Mesendoderm (in vitro differentiated cells): ENCODE measurements at places on chromosomes 2 and 18.

GRCh38 chr2:238097201-238097987, 2.7 kb upstream of the ESPNL start:
- DNase-seq: no peak
- H3K36me3 ChIP-seq: no peaks in the 10 kb centered on the region
- no peak overlapping the region for H3K27ac ChIP-seq
- no peak overlapping the region for H3K4me3 ChIP-seq

GRCh38 chr2:174342686-174343342, 8.1 kb downstream of the SP9 start:
- H3K4me3 ChIP-seq: no peak overlapping the region
- no peak overlapping the region for H3K27ac ChIP-seq
- no peak for DNase-seq
- no peaks in the 10 kb centered on the region for H3K4me1 ChIP-seq

GRCh38 chr18:25739376-25739775, 351.0 kb downstream of the SS18 start:
- no peaks in the 10 kb centered on the region for H3K36me3 ChIP-seq
- no peak for DNase-seq
- no peaks in the 10 kb centered on the region for H3K27me3 ChIP-seq
- no peak overlapping the region for H3K27ac ChIP-seq

DNA sequence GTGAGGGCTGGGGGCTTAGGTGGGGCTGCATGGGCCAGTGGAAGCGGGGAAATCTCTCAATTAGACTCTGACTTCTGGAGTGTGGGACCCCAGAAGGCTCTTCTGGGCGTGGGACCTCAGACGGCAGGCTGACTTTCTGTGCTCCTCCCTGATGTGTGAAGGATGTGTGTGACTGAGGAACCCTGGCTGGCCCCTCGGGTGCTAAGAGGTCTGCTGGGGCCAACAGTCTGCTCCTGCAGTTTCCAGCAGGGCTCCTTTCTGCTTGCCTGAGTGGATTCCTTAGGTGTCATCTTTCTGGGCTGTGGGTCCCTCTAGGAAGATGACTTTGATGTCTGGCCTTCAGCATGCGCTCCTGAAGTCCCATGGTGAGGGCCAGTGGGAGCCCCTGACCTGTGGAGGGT, 167.5 kb downstream of the DYSF start:
- no peak overlapping the region for H3K27ac ChIP-seq
- H3K4me3 ChIP-seq: no peak overlapping the region
- no peaks in the 10 kb centered on the region for H3K27me3 ChIP-seq

DNA sequence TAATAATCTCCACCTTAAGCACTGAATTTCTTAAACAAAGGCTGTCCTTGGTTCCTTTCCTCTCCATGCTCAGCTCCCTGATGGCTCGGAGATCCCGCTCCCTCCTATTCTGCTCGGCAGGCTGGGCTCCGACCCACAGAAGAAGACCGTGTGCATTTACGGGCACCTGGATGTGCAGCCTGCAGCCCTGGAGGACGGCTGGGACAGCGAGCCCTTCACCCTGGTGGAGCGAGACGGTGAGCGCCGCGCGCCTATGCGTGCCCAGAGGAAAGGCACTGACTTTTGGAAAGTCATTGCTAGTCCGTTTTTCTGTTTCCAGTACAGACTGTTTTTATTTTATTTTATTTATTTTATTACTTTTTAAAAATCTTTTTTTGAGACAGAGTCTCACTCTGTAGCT, 9.6 kb downstream of the CNDP2 start:
- no peaks in the 10 kb centered on the region for H3K27me3 ChIP-seq
- no peak overlapping the region for H3K4me3 ChIP-seq
- H3K36me3 ChIP-seq: peaks cover 25% of the 10 kb centered on the region

DNA sequence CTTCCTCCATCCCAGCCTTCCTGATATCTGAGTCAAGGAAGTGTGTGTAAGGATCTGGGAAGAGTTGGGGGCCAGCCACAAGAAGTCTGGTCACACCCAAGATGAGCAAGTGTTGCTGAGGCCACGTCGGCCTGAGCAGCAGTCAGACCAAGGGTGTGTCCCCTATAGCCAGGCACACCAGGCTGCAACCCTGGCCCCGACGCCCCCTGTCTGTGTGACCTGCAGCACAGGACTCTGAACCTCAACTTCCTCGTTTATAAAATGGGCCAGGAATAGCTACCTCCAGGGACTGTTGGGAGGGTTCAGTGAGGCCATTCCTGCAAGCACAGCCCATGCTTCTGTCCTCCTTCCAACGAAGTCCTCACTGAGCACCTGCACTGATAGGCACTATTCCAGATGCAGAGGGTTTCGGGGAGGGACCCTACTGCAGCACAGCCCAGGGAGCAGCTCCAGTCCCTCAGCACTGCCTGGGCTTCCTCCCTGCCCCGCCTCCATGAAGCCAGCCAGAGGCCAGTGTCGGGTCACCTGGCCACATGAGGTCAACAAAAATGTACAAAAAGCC, 13.3 kb downstream of the LIMS2 start:
- no peaks in the 10 kb centered on the region for H3K36me3 ChIP-seq
- peaks cover 2% of the 10 kb centered on the region for H3K4me1 ChIP-seq
- peaks cover 6% of the 10 kb centered on the region for H3K27me3 ChIP-seq
- H3K27ac ChIP-seq: no peak overlapping the region
- DNase-seq: no peak

GRCh38 chr18:67331857-67332256, 184.7 kb downstream of the DSEL start:
- no peaks in the 10 kb centered on the region for H3K27me3 ChIP-seq
- no peak overlapping the region for H3K4me3 ChIP-seq
- no peak for DNase-seq
- H3K36me3 ChIP-seq: no peaks in the 10 kb centered on the region

GRCh38 chr2:58483307-58483706, 242.2 kb upstream of the FANCL start:
- no peak overlapping the region for H3K27ac ChIP-seq
- no peak for DNase-seq
- H3K36me3 ChIP-seq: no peaks in the 10 kb centered on the region
- H3K27me3 ChIP-seq: no peaks in the 10 kb centered on the region

DNA sequence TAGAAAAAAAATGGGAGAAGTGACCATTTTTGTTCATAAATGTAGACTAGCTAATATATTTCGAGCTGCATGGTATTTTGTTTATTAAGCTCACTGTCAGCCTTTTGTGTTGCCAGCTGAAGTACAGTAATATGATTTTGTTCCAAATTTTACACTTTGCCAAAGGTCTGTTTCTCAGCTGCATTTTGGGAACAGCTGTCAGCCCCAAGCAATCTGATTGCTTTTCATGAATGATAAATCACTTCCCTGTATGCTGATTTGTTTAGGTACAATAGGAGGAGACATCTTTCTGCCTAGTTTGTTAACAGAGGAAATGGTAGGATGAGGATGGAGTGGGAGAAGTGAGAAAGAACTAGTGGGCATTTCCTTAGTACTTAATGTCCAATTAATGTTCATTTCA, 79.3 kb downstream of the NABP1 start:
- no peak overlapping the region for H3K27ac ChIP-seq
- H3K4me3 ChIP-seq: no peak overlapping the region

DNA sequence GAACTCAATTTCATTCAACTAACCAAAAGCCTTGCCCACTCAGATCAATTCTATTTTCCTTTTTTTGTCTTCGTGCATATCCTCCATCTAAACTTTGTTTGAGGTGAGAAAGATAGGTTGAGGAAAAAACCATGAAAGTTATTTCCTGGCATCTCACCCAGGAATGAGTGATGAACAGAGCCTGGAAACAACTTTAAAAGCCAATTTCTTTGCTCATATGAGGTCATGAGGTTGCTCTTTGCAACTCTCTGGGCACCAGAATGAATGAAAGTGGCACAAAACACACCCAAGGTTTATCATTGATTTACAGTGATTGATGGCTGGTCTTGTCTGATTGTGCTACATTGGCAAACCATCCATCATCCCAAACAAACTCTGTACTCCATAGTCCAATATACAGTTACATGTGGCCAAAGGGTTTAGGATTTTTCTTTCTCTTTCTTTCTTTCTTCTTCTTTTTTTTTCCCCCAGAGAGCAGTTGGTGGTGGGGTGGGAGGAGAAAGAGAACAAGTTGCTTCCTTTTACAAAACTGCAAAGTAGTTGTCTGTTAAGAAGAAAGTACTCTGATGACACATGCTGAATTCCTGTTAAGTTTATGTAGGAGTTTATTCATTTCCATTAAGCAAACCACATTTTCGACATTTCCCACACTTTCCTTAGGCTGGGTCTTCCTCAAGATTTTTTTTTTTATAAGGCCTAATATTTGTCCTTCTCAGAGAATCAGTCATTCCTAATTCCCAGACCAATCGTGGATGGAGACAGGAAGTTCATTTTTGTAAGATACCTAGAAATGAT, 575.9 kb upstream of the ZEB2 start:
- DNase-seq: no peak
- no peaks in the 10 kb centered on the region for H3K27me3 ChIP-seq
- H3K4me3 ChIP-seq: no peak overlapping the region

DNA sequence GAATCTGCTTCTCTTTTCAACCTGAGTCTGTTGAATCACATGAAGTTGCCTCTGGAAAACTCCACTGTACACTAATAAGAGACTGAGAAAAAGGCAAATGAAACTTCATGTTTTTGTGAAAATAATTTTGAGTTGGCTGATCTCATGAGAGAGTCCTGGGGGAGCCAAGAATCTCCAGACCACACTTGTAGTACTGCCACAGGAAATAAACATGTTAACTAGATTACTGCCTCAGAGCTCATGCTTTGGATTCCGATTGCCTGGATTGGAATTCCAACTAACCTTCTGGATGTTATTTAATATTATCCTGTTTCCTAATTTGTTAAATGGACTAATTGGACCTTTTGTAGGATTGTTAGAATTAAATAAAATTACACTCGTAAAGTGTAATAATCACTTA, 25.2 kb downstream of the NUP35 start:
- H3K4me3 ChIP-seq: no peak overlapping the region
- no peaks in the 10 kb centered on the region for H3K36me3 ChIP-seq
- no peaks in the 10 kb centered on the region for H3K27me3 ChIP-seq
- peak; percentile 84 for DNase-seq
- no peak overlapping the region for H3K27ac ChIP-seq

- DNase-seq: no peak
- no peaks in the 10 kb centered on the region for H3K27me3 ChIP-seq
- no peak overlapping the region for H3K4me3 ChIP-seq
These were observed 84.5 kb downstream of the MSH2 start for GRCh38 chr2:47487498-47487875.

- DNase-seq: peak; percentile 40
- no peak overlapping the region for H3K27ac ChIP-seq
- no peak overlapping the region for H3K4me3 ChIP-seq
- H3K4me1 ChIP-seq: no peaks in the 10 kb centered on the region
- peaks cover 3% of the 10 kb centered on the region for H3K36me3 ChIP-seq
- no peaks in the 10 kb centered on the region for H3K27me3 ChIP-seq
These were observed 1.5 kb upstream of the GPBAR1 start for GRCh38 chr2:218259099-218259961.

- H3K4me3 ChIP-seq: no peak overlapping the region
- DNase-seq: peak; percentile 29
- no peak overlapping the region for H3K27ac ChIP-seq
- no peaks in the 10 kb centered on the region for H3K4me1 ChIP-seq
These were observed 241.4 kb downstream of the NCKAP5 start for GRCh38 chr2:133326652-133327397.

DNA sequence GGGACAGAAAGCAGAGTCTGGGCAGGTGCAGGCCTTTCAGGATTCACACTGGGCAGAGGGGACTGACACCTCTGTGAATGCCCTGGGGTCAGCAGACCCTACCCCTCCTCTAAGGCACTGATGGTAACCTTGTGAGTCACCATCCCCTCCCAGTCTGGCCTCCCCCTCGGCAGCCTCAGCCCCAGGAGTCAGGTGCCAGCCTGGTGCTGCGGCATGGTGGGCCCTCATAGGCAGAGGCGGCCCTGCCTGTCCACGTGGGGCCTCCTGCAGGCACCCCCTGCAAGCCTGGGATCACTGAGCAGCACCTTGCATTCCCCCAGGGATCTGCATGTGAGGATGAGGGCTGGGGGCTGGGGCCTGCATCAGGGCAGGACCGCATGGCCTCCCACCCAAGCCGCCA, 4.8 kb upstream of the GPR17 start:
- H3K27me3 ChIP-seq: no peaks in the 10 kb centered on the region
- H3K4me1 ChIP-seq: peaks cover 11% of the 10 kb centered on the region

DNA sequence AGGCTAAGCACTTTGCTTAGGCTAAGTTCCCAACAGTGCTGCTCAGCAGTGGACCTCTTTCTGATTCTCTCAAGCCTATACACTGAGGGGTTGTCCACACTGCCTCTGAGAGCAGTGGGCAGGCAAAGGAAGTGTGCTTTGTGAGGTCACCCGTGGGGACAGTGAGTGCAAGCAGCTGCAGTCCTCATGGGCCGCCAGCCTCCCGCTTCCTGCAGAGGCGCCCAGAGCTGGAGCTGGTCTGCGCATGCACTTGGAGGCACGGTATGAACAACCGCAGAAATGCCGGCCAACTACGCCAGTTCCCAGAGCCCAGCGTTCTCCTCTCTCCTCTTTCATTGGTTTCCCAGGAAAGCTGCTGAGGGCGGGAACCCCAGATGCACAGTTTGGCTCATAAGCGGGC, 149.5 kb upstream of the DLX2 start:
- no peaks in the 10 kb centered on the region for H3K36me3 ChIP-seq
- H3K4me3 ChIP-seq: no peak overlapping the region
- no peaks in the 10 kb centered on the region for H3K27me3 ChIP-seq
- H3K4me1 ChIP-seq: peaks cover 4% of the 10 kb centered on the region
- no peak overlapping the region for H3K27ac ChIP-seq
- no peak for DNase-seq

GRCh38 chr2:72155737-72156136, 8.1 kb upstream of the CYP26B1 start:
- no peaks in the 10 kb centered on the region for H3K27me3 ChIP-seq
- DNase-seq: no peak
- H3K36me3 ChIP-seq: no peaks in the 10 kb centered on the region

GRCh38 chr18:3840766-3841165, 390.8 kb downstream of the TGIF1 start:
- no peak for DNase-seq
- H3K27me3 ChIP-seq: peaks cover 2% of the 10 kb centered on the region

GRCh38 chr18:74868461-74868860, 270.8 kb downstream of the ZNF407 start:
- H3K36me3 ChIP-seq: no peaks in the 10 kb centered on the region
- DNase-seq: peak; percentile 28
- H3K4me1 ChIP-seq: peaks cover 2% of the 10 kb centered on the region
- no peak overlapping the region for H3K4me3 ChIP-seq

- H3K36me3 ChIP-seq: no peaks in the 10 kb centered on the region
- no peaks in the 10 kb centered on the region for H3K4me1 ChIP-seq
- no peak for DNase-seq
- H3K27ac ChIP-seq: no peak overlapping the region
- no peak overlapping the region for H3K4me3 ChIP-seq
- no peaks in the 10 kb centered on the region for H3K27me3 ChIP-seq
These were observed 181.7 kb upstream of the COPS8 start for GRCh38 chr2:236903978-236904377.

GRCh38 chr2:178912416-178913048, 105.3 kb upstream of the TTN start:
- H3K4me3 ChIP-seq: no peak overlapping the region
- no peak for DNase-seq
- no peaks in the 10 kb centered on the region for H3K27me3 ChIP-seq
- no peak overlapping the region for H3K27ac ChIP-seq
- no peaks in the 10 kb centered on the region for H3K4me1 ChIP-seq
- no peaks in the 10 kb centered on the region for H3K36me3 ChIP-seq

- H3K4me1 ChIP-seq: peaks cover 5% of the 10 kb centered on the region
- H3K36me3 ChIP-seq: no peaks in the 10 kb centered on the region
- no peak overlapping the region for H3K27ac ChIP-seq
These were observed 214.1 kb downstream of the AGPS start for GRCh38 chr2:177606636-177607035.

GRCh38 chr18:48133671-48134251, 203.3 kb upstream of the SMAD2 start:
- no peak overlapping the region for H3K27ac ChIP-seq
- no peaks in the 10 kb centered on the region for H3K36me3 ChIP-seq
- no peak for DNase-seq
- peaks cover 21% of the 10 kb centered on the region for H3K27me3 ChIP-seq
- no peaks in the 10 kb centered on the region for H3K4me1 ChIP-seq
- no peak overlapping the region for H3K4me3 ChIP-seq
